ENCODE measurements at places on chromosomes 6 and 20. TPM values are rescaled to one million over a fixed set of nuclear protein-coding genes. Genes with fewer than 3 reads are reported as not detected.

The TLDC2 gene
- total RNA-seq: 9.7 TPM

The EEF1A2 gene
- total RNA-seq: 56.3 TPM

The ZBTB12 gene
- total RNA-seq: 11.8 TPM

The RPS10 gene
- total RNA-seq: 896 TPM

The REV3L gene
- total RNA-seq: 19.0 TPM

The TSHZ2 gene
- total RNA-seq: 42.9 TPM

The TMEM244 gene
- not detected for total RNA-seq

The HEY2 gene
- 2.4 TPM for total RNA-seq

The TBXT gene
- not detected for total RNA-seq

The ZSCAN23 gene
- 3.8 TPM for total RNA-seq

The CTAGE9 gene
- total RNA-seq: 0.09 TPM

The CLPSL1 gene
- 0.49 TPM for total RNA-seq

The GPX6 gene
- not detected for total RNA-seq

The SOX18 gene
- 30.1 TPM for total RNA-seq

The RPS6KA2 gene
- 36.1 TPM for total RNA-seq

DNA sequence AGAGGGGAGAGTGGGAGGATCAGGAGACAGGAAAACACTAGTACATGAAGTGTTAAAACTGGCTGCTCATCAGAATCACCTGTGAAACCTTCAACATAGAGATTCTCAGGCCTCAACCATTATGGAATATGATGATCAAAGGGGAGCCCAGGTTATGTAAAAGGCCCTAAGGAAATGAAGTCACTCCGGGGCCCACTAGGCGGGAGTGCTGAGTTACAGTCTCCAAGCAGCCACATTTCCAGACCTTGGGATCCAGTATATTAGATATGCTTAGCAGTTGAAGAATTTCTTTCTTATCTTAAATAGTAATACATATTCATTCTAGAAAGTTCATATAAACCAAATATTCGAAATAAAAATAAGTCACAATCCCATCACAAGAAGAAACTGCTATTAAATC, 476.3 kb downstream of the PRKN start:
- DNase-seq: no peak

DNA sequence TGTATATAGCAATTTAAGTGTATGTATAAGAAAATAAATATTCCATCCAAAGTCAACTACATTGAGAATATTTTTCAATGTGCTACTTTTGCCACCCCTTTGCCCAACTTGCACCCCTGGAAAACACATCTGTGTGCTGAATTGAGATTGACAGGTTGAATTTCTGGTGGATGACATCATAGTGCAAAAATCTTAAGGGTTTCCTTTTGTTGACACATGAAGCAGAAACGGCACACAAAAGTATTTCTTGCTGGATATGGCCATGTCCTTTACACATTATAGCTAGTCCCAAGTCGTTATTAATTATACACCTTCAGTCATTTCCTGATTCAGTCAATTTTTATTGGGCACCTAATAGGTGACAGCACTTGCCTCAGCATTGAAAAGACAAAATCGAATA, 188.7 kb upstream of the FBXL4 start:
- no peak for DNase-seq

DNA sequence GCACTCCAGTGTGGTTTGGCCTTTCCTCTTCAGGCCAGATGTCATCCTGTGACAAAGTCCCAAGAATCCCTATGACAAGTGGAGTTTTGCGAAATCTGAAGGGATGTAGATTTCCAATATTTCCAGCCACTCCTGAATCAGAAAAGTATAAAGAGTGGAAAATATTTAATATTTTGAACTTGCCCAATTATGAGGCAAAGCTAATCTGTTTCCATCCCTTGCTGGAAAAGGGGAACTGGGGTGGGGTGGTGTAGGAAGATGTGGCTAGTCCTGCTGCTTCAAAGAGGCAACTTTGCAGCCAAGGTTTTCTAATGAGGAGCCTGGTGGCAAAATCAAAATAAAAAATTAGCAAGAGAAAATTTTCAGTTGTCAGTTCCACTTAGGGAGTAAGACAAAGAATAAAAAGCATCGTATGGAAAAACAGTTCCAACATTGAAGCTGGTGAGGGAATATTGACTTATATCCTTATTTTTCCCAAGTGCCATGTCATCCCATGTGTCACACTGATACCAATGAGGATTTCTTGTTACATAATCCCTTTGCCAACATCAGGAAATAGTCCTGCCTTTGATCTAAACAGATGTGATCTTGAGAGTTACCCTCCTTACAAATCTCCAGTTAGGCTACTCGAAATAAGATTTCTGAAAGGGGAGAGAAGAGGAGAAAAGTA, 480.0 kb upstream of the JARID2 start:
- DNase-seq: no peak

DNA sequence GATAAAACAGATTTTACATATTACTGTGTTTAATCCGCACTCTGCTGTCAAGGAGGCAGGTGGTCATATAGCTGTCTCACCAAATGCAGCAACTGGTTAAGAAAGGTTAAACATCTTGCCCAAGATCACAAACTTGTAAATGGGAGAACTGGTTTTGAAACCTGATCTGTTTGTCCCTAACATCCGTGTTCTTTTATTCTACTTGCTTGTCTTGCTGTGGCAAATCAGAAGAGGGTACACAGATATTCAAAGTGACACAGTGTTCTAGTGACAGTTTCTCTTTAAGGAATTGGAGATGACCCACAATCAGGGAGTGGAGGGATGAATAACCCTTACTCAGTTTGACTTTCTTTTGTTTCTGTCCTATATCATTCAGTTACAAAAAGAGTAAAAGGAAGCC, 83.0 kb upstream of the SGK1 start:
- no peak for DNase-seq

DNA sequence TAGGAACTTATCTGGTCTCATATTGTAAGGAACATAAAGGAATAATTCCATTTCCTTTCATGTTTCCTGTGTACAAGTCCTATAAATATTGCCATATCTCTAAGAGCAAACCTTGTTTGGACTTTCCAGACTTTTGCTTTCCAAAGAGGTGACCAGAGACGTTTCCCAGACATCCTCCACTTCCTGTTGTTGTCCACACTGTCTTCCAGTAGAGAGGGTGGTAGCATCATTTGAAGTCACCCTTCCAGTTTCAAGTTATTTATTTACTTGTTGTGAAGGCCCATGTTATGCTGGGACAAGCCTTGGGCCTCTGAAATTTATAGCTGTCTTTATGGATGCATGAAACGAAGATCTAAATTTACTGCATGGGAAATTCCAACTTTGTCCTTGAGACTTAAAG, 10.6 kb upstream of the TGM3 start:
- DNase-seq: no peak

GRCh38 chr6:74780831-74781230, 425.0 kb downstream of the COL12A1 start:
- DNase-seq: no peak

GRCh38 chr6:137755284-137755683, 111.8 kb upstream of the TNFAIP3 start:
- no peak for DNase-seq

DNA sequence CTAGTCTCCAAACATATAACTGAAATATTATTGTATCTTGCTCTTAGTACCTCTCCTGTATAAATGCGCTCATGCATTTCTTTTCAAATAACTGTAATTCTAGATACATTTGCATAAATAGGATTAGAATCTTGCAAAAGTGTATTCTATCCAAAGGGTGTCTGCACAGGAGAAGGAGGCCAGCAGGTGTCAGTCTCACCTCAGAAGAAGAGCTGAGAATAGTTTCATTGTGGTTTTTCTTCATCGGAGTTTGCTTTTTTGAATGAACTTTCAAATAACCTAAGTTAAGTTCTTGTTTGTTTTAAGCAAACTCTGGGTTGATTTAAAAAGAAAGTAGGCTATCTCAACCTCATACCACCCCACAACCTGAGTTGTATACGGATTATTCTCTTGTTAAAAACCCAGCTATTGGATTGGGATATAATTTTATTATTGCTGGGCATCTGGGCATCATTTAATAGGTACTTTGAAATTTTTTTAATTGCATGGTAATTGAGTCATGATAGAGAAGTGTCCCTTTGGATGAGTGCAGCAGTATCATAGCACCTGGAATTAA, 125.0 kb upstream of the MLIP start:
- peak; percentile 32 for DNase-seq

- no peak for DNase-seq
Measured at GRCh38 chr6:45532721-45533210, 155.0 kb upstream of the SUPT3H start.

GRCh38 chr20:35600176-35600992, 15.2 kb upstream of the SPAG4 start:
- DNase-seq: no peak

- peak; percentile 34 for DNase-seq
Measured at GRCh38 chr6:75735491-75736186, 13.4 kb upstream of the MYO6 start.

GRCh38 chr20:6277661-6278240, 154.9 kb upstream of the FERMT1 start:
- DNase-seq: no peak

- DNase-seq: no peak
Measured at GRCh38 chr6:68973066-68973465, 338.0 kb downstream of the ADGRB3 start.

- DNase-seq: no peak
Measured at GRCh38 chr6:79005497-79005896, 72.6 kb downstream of the PHIP start.

DNA sequence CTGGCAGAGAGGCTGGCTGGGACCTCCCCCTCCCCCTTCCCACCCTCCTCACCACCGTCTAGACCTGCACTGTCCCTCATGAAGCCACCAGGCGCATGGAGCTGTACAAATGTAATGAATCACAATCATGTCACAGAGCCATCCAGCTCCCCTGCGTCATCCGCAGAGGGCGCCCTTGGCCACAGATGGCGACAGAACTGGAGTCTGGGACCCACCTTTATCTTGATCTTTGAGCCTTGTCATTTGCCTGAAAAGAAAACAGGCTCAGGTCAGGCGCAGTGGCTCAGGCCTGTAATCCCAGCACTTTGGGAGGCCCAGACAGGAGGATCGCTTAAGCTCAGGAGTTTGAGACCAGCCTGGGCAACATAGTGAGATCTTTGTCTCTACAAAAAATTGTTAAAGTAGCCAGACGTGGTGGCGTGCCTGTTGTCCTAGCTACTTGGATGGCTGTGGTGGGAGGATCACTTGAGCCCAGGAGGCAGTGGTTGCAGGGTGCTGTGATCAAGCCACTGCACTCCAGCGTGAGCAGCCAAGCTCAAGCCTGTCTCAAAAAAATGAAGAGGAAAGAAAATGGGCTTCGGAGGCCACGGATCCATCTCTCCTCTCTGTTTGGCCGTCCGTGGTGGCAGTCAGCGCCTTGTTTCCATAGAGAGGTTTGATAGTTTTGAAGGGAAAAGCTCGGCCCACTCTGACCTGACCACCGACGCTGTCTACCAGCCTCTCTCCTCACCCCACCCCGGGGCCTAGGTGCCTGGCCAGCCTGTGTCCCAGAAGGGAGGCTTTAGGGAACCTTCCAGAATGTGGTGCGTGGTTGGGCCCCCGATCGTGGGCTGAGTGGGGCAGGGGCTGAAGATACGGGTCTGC, 6.2 kb downstream of the COL9A3 start:
- DNase-seq: no peak

DNA sequence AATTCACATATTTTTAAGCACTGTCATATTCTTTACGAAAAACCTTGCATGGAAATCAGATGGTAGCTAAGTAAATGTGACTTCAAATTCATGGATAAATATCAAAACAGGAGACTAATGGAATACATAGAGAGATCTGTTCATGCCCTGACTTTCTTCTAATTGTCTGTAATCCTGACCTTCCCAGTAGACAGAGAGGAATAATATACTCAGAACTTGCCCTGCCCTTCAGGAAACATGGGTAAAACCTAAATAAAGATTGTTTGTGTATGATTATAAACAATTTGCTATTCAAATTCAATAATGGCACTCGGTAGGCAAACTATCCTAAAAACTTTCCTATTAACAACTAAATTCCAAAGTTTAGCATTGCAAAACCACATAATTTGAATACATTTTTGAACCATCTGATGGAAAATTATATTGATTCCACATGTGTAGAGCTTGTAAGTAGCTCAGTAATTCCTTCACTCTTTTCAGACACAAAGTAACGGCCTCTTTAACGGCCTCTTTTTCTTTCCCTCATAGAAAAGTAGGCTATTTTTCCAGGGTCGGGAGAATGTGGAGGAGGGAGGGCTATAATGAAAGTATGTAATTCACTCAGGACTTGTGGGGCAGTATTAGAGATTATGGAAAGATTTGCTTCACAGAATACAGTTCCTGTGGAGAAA, 227.6 kb downstream of the ALDH8A1 start:
- no peak for DNase-seq

DNA sequence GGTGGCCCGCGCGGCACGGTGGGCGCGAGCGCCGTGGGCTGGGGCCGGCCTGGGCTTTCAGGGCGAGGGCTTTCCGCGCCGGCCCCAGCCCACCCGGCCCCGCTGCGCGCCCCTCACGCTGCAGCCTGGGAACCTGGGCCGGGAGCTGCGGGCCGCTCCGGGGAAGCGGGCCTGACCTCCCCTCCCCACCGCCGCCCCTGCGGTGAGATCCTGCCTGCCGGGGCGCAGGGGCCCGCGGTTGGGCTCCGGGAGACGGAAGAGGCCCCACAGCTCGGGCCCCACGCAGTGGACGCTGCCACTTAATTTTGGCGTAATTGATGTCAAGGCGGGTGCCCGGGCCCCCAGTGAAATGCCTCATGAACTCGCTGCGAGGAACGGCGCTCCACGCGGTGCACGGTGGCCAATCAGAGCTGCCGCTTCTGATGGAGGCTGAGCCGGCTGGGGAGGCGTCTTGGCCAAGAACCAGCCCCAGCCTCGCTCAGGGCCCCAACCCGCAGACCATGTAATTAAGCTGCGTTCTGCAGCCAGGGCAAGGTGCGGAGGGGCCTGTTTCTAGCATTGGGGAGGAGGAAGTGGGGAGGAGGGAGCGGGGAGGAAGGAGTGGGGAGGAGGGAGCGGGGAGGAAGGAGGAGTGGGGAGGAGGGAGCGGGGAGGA, 96.1 kb upstream of the BHLHE23 start:
- DNase-seq: peak; percentile 19
